ENCODE measurements at places on chromosomes 5 and 9.

GRCh38 chr9:126248680-126249079, 77.9 kb upstream of the MVB12B start:
- peak; percentile 87 for DNase-seq

- no peak for DNase-seq
These were observed 469.3 kb downstream of the SPATA31D1 start for GRCh38 chr9:82457891-82458290.

- DNase-seq, result no peak
These were observed 69.4 kb downstream of the KLHL3 start for GRCh38 chr5:137666461-137666850.

DNA sequence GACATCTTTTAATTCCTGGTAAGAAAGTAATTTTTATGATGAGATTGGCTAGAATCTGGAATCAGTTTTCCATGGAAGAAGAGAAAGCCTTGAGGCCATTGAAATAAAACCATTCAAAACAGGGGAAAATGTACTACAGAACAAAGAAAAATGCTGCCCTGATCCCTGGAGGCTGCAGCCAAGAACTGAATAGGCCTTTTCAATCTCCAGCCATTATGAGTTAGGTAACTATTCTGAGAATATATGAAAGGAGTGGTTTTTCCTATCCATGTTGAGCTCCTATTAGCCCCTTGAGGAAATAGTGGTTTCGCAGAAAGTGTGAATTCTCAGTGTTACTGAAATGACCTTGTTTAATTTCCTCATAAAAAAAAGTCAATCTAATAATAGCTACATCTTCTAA, 408.5 kb upstream of the GRAMD2B start:
- DNase-seq, result no peak

- DNase-seq, result no peak
These were observed 251.8 kb upstream of the NR4A3 start for GRCh38 chr9:99569840-99570239.

DNA sequence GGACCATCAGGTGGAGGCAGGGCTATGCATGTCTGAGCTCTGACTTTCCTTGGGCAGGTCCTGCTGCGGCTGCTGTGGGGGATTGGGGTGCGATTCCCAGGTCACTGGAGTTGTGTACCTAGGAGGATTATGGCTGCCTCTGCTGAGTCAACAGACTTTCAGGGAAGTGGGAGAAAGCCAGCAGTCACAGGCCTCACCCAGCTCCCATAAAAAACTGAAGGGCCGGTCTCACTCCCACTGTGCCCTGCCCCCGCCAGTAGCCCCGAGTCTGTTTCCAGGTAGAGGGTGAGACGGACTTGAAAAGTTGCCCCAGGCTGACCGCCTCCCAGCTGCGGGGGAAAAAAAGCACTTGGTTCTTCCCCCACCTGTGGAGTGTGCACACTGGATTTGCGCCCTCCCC, 76.7 kb downstream of the FAM170A start:
- no peak for DNase-seq

DNA sequence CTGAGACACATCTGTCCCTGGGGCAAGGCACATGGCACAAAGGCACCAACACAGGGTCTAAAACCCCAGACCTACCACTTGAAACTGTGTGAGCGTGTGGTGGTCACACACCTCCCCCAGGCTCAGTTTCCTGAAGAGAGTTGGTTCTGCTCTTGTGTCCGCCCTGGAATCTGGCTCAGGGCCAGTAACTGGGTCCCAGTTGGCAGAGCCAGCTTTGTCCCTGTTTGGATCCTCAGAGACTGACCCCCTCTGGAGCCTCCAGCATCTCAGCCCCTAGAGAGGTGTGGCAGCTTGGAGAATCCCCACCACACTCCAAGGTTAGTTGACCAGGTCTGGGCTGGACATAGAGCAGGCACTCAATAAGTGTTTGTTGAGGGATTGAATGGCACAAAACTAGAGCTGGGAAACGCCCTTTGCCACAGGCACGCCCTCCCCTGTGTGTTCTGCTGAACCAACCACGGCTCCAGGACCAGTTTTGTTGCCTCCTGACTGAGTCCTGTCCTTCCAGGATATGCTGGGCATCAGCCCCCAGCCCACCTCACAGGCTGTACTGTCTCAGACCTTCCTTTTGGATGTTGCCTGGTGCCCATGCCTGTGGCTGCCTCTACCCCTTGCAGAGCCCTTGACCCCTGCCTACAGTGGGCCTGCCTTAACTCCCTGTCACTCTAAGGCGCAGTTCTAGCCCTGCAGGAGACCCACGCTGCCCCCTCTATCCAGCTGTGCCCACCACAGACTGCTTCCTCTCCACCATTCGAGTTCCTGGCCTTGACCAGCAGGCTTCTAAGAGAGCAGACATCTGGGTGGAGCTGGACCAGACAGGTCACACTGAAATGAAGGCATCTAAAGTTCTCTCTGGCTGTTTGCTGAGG, 3.8 kb upstream of the PDLIM4 start:
- no peak for DNase-seq

DNA sequence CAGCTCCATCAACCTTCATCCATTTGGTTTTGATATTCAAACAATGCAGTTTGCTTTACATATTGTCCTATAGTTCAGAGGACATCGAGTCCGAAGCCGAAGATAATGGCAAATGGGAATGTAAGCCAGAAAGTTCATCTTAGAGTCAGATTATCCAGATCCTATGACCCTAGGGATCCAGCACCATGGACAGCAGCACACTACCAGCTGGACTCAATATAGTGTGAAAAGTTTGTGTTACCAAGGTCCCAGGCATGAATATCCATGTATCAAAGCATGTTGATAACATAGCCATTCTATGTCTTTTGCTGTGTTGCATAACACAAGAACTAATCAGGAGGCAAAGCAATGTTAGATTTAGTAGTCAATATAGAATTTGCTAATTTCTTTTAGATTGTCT, 46.3 kb downstream of the FSTL4 start:
- no peak for DNase-seq

- DNase-seq, result no peak
These were observed 1119.0 kb upstream of the CDH10 start for GRCh38 chr5:25763781-25764180.

- no peak for DNase-seq
These were observed 935.8 kb downstream of the TLE4 start for GRCh38 chr9:80507611-80508010.

- DNase-seq, result no peak
These were observed 28.2 kb downstream of the YIPF5 start for GRCh38 chr5:144142139-144142823.

DNA sequence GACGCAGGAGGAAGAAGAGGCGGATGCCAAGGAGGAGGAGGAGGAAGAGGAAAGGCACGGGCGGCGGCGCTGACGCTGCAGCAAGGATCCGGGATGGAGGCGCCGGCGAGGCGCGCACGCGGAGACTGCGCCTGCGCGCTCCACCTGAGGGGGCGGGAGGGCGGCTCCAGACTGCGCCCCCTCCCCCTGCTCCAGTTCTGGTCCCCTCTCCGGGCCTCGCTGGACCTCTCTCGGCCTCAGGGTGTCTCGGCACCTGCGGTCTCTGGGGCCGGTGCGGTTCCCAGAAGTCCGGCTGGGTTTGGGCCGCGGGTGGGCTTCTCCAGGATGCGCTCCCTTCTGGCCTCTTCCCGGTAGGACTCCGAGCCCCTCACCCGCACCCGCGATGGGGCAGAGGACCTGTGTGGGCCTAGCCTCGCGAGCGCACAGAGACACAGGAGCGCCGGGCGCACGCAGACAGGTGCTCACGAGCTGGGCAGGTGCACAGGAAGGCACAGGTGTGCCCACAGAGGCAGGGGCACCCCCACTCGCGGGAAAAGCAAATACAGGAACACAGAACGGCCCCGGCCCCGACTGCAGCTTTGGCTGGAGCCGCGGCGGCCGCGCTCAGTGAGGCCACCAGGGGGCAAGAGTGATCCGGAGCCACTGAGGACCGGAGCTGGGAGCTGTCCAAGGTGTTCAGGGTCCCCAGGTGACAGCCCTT, at the start of gene NPDC1:
TSS of gene NPDC1 (minus strand) at position 90 of the 700 bp plus-strand sequence. CDS start 188 bp downstream, outside the sequence.
- DNase-seq, result no peak

- DNase-seq, result no peak
These were observed 64.6 kb upstream of the SUSD1 start for GRCh38 chr9:112239708-112240107.

DNA sequence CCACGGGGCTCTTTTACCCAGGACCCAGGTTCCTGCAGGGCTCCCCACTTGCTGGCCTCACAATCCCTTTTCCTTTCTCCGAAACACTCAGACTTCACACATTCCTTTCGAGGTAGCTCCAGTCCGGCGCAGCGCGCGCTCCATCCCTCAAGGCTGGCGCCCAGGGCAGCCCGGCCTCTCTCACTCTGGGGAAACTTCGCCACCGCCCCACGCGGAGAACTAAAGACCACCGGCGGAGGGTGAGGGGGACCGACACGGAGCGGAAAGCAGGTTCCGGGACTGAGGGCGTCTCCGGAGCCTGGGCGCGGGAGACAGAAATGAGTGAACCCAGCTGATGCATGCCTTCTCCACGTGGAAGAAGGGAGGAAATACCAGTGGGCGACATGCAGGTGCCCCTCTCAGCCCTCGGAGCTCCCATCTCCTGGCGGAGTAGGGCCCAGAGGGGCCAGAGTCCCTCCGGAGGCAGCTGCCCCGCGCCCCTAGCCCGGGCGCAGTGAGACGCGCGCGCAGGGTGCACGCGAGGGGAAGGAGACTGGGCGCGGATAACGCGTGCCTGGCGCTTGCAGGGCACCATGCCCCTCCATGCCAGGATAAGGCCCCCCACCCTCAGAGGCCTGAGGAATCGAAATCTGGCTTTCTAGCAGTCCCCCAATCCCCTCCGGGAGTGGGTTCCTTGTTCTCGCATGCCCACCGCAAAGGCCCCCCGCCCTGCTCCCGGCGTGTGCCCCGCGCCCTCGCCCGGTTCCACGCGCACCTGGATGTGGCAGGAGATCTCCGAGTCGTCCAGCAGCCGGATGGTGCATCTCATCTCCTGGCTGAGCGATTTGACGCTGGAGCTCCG, 650 bp downstream of the FRMD3 start:
- DNase-seq, result no peak
